ENCODE measurements at places on chromosomes 4 and X. TPM values are rescaled to one million over a fixed set of nuclear protein-coding genes. Genes with fewer than 3 reads are reported as not detected.

DNA sequence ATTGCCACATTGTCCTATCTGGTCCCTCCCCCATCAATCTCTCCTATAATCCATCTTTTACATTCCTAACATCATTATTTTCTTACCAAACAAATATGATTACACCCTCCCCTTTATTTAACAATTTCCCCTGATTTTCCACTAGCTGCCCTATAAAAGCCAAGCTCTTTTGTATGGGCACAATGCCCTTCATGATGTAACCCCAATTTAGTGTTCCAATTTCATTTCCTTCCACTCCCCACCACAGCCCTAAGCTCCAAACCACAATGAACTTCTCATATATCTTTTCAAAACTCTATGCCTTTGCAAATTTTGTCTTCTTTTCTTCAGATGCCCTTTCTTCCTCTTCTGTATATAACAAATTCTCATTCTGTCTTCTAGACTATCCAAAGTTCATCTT, 39.5 kb upstream of the PTPN13 start:
- no peak for DNase-seq

DNA sequence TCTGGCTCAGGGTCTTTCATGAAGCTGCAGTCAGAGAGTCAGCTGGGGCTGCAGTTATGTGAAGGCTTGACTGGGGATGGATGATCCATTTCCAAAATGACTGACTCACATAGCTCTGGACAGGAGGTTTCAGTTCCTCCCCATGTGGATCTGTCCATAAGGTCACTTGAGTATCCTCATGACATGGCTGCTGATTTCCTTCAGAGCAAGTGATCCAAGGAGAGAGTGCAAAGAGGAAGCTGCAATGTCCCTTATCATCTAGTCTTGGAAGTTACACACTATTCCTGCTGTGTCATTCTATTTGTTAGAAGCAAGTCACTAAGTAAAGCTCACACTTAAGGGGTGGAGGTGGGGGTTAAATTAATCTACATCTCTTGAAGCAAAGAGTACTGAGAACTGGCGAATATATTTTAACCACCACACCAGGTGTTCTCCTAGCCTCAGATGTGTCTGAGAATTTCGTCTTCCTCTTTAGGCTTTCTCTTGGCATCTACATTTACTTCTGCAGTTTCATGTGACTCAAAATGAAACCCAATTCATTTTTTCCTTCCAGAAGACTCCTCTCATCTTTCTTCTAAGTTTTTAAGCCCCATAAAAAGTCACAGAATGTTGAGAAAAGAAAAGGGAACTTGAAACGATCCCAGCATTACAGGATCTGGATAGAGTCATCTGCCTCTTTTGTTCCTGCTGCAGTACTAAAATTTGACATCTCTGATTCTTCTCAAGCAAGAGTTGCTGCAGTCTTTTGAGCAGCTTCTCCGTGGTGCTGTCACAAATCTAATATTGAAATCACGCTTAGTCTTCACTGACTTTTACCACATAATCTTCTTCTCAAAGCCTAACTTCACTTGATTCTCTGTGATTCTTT, 3.8 kb upstream of the GRPR start:
- no peak for DNase-seq

DNA sequence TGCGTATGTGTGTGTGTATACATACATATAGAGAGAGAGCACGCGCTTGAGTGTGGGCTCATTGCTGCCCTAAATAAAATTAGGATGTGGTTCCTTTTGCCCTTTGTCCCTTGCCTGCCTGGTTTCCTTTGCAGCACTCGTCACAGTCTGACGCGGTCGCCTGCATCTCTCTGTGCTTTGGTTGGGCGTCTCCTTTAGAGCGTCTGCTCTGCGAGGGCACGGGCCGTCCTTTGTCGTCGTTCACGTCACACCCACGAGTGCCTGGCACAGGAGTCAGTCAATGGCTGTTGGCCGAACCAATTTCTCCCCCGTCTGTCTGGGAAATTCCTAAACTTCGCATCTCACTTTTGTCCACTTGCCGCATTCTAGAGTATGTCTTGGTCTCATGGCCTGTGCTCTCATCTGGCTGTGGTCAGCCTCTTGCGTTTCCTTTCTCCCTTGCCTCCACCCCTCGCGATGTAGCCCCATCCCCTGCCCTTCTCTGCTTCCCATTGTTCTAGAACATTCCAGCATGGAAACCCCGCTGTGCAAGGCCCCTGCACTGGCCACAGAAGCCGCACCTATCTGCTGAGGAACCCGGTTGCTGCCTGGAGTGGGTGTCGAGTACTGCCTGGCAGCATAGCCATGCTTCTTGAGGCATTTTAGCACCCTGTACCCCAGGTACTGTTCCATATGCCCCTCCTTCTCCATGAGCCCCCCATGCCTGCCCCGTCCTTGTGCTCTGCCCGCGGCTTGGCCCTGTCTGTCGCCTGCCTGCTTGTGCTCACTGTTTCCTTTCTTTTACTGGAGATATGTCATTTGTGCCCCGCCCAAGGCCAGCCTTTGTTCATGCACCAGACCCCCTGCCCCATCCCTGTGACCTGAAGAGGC, 8.0 kb downstream of the MAEA start:
- DNase-seq = peak; percentile 53

DNA sequence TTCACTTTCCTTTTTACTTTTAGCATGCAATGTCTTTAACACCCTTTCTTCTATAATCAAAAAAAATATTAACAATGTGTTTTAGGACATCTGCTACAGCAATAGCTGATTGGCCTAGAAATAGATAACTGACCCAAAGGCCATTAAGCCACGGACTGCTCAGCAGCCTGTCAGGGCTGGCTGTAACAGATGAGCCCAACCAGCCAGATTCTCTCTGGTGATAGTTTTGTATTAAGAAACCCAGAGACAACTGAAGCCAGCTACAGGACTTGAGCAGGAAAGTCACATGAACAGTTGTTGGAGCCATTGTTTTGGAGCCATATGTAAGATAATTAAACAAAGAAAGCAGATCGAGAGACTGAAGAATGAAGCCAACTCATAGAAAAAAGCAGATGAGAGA, 80.3 kb downstream of the DDIT4L start:
- DNase-seq = no peak

- no peak for DNase-seq
These were observed 12.8 kb downstream of the SUPT20HL2 start for GRCh38 chrX:24301060-24301459.

GRCh38 chrX:30887721-30888120, 1.3 kb downstream of the TAB3 start:
- no peak for DNase-seq

DNA sequence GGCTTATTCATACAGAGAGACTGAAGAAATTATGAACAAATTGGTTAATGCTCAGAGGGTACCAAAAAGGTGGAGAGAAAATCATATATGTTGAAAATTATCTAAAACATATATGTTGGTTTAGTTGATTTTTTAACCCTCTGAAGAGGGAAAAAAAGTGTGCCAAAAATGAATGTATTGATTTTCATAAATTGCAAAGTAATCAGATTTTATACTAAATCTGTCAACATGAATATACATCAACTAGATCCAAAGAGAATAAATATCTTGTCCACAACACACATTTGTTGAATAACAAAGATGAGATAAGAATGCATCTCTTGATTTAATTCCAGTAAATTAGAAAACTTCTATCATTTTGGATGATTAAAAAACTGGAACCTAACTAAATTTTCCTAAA, 125.3 kb upstream of the TACR3 start:
- DNase-seq = no peak

DNA sequence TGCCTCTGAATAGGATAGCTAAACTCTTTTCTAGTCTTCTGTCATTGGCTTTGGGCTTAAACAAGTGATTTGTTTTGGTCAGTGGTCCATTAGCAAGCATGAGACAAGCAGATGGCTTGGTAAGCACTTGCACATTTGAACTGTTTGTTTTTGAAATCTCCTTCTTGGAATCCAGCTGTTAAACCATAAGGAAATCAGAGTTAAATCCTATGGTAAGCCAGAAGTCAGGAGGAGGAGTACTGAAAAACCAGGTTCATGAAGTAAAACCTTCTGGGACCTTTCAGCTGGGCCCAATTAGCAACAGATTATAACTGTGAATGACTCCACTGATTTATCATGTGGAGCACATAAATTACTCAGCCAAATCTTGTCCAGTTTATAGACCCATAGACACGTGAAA, 1042.5 kb upstream of the PABPC4L start:
- no peak for DNase-seq

GRCh38 chrX:139286342-139286741, 244.2 kb upstream of the F9 start:
- DNase-seq = no peak

DNA sequence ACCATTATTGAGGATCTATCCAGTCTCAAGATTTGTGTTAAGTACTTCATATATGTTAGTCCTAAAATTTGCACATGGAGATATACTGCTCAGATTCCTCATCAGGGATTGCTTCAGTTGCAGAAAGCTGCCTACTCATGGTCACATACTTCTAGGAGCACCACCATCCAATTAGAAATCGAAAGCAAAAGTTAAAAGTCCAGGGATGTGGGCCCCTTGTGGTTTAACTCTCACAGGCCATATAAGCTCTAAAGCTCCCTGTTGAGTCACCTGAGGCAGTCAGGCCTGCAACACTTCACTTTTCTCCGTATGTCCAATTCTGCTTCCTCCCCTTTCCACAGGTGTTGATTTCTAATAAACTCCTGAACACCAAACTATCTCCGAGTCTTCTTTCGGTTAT, 84.2 kb downstream of the CNOT6L start:
- DNase-seq = no peak

GRCh38 chr4:142671516-142671915, 174.6 kb downstream of the INPP4B start:
- DNase-seq = no peak

GRCh38 chr4:172957216-172957615, 211.4 kb upstream of the GALNT7 start:
- no peak for DNase-seq

- no peak for DNase-seq
These were observed 61.3 kb upstream of the NFKB1 start for GRCh38 chr4:102439812-102440211.

- DNase-seq = no peak
These were observed 106.7 kb upstream of the DGKK start for GRCh38 chrX:50577326-50577725.

DNA sequence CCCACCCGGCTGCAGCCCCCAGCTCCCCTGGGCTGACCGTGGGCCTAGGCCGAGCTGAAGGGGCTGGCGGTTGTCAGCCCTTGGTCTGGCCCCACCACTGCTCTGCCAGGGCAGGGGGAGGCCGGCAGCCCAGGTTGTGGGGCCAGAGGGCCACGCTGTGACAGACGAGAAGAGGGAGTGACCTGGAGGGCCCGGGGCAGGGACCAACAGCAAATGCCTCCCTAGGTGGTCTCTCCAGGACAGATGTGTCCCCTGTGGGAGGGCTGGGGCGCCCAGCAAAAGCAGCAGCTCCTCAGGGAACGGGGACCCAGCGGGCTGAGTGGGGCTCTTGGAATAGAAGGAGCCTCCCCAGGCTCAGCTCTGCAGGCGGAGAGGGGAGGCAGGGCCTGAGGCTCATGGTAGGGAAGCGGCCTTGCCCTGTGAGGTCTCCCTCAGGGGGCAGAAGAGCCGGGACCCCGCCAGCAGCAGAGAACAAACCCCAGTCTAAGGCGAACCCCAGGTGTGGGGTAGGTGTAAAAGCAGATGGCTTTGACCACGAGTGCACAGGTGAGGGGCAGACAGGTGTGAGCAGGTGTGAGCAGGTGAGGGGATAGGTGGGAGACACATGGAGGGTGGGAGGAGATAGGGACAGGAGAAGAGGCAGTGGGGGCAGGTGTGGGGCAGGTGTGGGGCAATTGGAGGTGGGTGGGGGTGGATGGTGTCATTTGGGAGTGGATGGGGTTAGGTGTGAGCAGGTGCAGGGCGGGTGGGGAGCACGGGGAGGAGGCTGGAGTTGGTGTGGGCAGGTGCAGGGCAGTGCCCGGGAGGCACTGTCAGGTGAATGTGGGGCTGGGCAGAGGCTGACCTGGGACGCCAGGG, 34.1 kb upstream of the SPON2 start:
- peak; percentile 70 for DNase-seq

DNA sequence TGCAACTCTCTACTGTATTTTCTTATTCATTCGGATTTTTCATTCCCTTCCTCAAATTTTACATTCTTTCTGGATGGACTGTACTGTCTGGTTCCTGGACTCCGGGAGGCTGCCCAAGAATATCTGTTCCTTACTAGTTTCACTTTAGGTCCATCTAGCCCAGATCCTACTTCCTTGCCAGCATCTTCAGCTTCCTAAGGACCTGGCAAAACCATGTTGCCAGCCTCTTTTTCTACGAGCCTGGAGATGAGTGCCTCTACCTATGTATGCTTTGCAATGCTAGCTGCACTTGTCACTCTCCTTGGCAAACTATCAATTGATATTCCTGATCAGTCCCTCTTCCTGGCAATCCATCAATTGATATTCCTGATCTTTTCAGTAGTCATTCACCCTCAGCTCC, 5.6 kb upstream of the LNX1 start:
- DNase-seq = no peak

DNA sequence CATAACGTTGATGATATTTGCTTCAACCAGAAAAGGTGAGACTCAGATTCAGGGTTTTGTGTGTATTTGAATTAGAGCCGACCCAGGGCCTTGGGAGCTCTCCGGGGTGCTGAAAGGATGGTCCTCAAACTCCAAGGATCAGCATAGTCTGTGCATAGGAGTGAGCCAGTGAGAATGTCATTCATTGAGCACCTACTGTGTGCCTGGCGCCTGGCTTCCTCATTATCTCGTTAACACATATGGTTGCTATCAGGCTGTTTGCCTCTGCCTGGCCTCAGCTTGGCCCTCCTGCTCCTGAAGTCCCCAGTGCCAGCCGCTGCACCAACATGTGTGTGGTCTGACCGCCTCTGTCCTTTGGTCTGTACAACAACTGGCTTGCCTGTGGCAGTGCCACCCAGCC, 25.1 kb upstream of the JAKMIP1 start:
- DNase-seq = peak; percentile 55

DNA sequence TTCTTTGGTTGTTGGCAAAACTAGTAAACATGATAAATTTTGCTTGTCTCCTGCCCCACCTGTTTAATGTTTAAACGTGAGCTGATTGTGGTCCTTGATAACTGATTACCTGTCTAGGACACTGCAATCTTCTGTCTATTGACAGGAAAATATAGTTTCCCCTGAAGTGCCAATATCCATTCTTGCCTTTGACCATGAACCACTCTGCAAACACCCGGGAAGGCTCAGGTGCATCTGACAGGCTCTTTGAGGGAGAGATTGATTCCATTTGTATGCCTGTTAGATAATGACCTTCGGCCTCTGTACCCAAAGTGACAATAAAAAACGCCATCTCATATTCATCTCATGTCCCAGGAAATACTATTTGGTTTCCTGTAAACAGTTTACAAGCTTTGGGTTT, 453.0 kb downstream of the CENPC start:
- no peak for DNase-seq

- DNase-seq = no peak
These were observed 56.5 kb downstream of the NCAPG start for GRCh38 chr4:17867276-17867675.

The MBNL3 gene
- 11.7 TPM for total RNA-seq

The MAGEC2 gene
- total RNA-seq = not detected

The INTS12 gene
- total RNA-seq = 19.2 TPM

The CCDC120 gene
- total RNA-seq = 7.6 TPM

The SPANXA2 gene
- total RNA-seq = not detected

The FAM193A gene
- 23.8 TPM for total RNA-seq

The FGF13 gene
- 18.3 TPM for total RNA-seq

The JCHAIN gene
- 8.0 TPM for total RNA-seq

The SPATA4 gene
- not detected for total RNA-seq

Data from aorta (tissue), 5 donors.